ENCODE measurements at places on chromosomes 5 and 9.

GRCh38 chr5:151632524-151632923, 41.4 kb upstream of the FAT2 start:
- no peak for ATAC-seq

GRCh38 chr5:139895647-139896046, 100.0 kb downstream of the PSD2 start:
- ATAC-seq, result no peak

DNA sequence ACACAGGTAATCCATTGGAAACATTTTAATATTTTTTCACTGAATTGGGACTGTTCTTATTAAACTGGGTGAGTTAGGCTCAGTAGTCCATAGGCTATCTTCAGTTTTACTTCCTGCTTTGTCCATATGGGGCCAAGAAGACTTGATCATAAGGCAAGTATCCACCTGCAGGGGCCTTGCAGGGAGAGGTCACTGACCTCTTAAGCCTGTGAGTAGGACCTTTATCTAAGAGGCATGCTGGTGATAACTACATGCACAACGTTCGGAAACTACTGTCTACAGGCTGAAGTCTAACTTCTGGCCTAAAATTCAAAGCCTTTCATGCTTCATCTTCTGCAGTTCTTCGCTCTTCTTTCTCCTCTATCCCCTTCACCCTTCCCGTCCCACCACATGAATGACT, 60.1 kb upstream of the GRHPR start:
- ATAC-seq, result no peak

DNA sequence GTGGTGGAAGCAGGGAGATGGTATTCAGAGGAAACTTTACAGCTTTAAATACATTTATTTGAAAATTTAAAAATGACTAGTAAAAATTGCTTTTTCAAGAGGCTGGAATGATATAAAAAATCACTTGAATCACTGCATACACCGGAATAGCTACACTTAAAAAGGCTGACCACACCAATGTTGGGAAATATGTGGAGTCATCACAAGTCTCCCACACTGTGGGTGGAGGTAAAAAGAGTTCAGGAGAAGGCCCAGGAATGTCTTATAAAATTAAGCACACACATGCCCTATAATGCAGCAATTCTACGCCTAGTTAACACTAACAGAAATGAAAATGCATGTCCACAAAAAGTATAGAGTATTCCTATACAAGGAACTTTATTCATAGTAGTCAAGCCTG, 198.1 kb downstream of the ROR2 start:
- no peak for ATAC-seq

DNA sequence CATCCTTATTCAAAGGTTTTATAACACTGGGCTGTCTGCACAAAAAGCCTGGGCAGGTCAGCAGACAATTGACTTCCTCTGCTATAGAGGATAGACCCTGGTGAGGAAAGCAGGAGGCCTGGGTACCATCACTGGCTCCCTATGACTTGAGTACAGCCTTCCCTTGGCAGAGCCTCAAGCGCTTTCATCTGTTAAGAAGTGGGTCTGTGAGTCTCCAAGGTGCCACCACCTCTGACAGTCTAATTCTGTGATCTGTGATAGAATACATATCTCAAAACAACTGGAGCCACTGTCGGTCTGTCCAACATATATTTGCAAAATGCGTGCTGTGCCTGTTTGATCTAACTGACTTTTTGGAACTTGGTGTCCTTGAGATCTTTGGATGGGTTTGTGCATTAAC, 52.2 kb downstream of the C9orf152 start:
- ATAC-seq, result no peak

GRCh38 chr9:714675-715074, 126.8 kb upstream of the DMRT1 start:
- ATAC-seq, result no peak

GRCh38 chr9:114837923-114838322, 32.1 kb upstream of the TNFSF15 start:
- ATAC-seq, result no peak

- no peak for ATAC-seq
These were observed 297.1 kb downstream of the HCN1 start for GRCh38 chr5:45399041-45399440.

DNA sequence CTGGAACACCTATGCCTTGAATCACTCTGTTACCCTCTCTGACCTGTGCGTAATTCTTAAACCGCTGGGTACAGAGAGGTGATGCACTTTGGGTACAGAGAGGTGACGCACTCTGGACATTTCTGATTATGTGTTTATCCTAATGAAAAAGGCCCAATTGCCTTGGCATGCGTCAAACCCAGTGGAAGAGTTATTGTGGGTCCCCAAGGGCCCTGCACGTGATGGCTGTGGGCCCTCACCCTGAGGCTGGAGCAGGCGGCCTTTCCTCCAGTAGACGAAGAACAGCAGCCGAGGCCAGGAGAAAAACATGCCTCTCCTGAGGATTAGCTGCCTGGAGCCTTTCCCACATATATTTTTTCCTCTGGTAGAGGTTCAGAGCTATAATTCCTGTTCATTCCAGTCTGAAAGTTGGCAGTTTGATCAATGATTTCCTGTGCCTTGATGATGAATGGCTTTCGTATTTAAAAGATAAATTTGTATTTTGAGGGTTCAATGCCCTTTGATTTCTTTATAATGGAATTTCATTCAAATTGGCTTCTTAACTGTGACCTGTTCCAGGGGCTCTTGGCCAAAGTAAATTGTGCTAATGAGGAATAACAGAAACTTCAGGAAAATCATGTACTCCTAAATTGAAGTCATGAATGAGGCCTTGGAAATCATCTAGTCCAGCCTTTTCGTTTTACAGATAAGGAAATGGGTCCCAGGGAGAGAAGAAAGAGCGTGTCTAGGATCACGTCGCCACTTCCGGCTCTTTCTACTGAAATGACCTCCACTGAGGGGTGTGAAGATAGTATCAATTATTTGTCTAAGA, 22.8 kb downstream of the ACER2 start:
- peak; percentile 77 for ATAC-seq

DNA sequence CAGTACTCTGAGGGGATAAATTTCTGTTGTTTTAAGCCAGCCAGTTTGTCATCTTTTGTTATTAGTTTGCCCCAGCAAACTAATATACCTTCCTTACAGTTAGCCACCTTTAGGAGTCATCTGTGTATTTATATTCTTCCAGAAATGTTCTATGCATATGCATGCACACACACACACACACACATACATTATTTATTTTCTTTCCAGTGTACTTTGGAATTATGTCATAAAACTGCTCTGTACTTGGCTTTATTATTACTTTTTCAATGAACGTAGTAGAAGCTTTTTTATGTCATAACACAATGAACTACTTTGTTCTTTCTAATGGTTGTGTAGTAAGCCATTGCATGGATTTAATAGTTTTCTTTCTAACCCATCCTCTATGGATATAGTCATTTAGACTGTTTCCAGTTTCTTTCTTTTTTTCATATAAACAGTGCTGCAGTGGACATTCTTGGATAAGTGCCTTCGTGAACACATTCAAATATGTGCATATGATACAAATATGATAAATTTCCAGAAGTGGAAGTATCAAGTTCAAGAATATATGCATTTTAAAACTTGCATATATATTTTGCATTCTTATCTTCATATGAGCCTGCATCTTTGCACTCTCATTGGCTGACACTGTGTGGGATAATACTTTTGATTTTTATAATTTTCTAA, 26.6 kb upstream of the DAB2 start:
- ATAC-seq, result no peak

- ATAC-seq, result no peak
These were observed 1653.1 kb upstream of the CDH9 start for GRCh38 chr5:28691526-28691925.

DNA sequence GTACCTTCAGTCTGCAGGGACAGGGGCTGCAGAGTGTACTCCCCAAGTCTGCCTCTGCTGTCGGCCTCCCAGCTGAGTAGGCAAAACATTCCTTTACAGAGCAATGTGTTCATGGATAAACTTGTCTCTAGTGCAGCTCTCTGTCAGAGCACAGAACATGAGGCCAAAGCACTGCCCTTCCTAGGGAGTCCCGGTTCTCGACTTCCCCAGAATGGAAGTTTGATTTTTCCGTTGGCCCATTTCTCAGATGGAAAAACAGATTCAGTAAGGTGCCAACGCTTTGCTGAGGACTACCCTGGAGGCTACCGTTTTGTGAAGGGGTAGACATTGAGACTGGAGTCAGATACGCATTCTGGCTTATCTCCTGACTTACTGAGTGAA, 422 bp upstream of the TRIM32 start:
- peak; percentile 37 for ATAC-seq

- ATAC-seq, result peak; percentile 66
These were observed 446.2 kb upstream of the RIOK2 start for GRCh38 chr5:97629276-97629675.

DNA sequence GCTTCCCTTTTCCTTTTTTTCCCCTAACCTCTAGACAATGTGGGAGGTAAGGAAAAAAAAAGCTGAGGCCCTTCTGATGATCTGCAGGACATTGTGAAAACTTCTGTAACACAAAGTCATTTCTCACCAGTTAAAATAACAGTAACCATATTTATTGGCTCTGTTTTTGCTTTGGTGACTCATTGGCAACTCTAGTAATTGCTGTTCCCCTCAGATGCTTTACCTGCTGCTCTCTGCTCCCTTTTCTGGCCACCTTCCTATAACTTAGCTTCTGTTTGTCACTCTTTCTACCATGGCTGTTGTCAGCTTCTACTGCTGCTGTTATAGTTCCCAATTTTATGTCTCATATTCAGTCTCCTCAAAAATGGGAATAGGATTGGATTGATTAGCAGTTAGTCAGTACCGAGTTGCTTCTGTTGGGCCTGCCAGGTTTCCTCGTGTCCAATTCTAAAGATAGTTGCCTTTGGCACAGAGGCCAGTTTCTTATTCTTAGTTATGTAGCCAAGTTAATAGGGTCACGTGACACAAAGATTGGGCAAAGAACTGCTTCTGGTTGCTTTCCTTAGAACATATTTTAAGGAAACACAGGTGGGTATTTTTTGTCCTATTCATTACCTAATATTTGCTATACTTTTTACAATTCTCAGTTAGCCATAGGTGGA, 16.8 kb downstream of the SCAMP1 start:
- peak; percentile 69 for ATAC-seq

GRCh38 chr5:150523472-150524350, 15.8 kb downstream of the NDST1 start:
- ATAC-seq, result peak; percentile 67
